IMR-90 (cell line): ENCODE measurements at places on chromosomes 4 and X. TPM values are rescaled to one million over a fixed set of nuclear protein-coding genes. Genes with fewer than 3 reads are reported as not detected.

Gene CPZ
- 0.56 and 0.90 TPM in 2 replicates for total RNA-seq

GRCh38 chr4:154368060-154368459 is 123.5 kb downstream of the DCHS2 start:
- no peak for DNase-seq

- no peak for DNase-seq
Measured at GRCh38 chrX:22139822-22140221, 107.7 kb downstream of the PHEX start.

DNA sequence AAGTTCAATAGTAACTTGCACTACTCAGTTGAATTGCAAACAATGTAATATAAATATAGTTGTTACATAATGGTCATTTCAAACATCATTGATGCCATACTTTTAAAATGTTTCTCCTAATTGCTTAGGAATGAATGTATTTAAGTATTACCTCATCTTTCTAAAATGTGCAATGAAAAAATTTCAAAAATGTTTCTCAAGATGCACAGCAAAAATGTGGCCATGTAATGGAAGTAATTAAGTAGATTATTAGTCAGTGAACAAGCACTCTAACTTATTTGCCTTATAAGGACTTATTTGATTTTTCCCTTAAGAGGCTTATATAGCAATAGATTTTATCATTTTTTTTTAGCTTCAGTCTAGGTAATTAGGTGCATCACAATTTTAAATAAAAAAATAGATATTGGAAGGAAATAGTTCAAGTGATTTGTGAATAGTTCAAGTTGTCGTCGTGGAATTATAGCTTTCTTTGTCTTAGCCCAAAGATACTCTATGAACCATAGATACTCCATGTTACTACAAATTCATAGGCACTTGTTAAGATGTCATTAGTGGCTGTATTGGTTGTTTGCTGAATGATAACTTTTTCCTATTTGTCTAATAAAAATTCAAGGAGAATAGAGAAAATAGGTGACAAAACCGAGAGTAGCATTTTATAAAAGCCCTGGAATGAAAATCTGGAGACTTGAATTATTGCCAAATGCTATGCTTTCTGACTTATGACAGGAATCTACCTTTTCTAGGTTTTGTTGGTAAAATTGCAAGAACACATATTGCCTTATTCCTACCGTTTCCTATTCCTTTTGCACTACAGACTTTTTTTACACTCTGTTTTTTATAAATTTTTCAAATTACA is 118.5 kb downstream of the TLL1 start:
- DNase-seq, result no peak

- peak; percentile 99 for DNase-seq
Measured at GRCh38 chr4:7842384-7843279, 97.0 kb downstream of the AFAP1 start.

Gene HMX1
- total RNA-seq, result not detected in 2 replicates

Gene ARR3
- not detected in 2 replicates for total RNA-seq

DNA sequence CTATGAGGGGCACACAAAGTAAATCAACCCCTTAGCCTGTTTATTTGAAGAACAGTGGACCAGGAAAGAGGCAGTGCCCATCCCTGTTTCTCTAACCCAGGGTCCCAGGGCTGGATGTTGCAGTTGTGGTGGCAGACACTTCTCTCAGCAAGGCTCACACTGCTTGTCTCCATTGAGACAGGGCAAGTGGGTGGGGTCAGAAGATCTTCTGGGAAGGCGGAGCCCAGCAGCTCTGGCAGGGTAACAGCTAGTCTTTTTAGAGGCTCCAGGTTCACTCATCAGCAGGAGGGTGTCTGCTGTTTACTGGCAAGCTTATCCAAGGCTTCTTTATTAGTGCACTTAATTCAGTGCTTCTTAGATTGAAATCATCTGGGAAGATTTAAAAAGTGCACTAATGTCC is 659.8 kb upstream of the DIPK2B start:
- no peak for DNase-seq
